Stimulated activated CD8-positive, alpha-beta memory T cell treated with anti-CD3 and anti-CD28 coated beads, Interleukin-7, amount 100 ng/mL, for 48 hours (primary cell): ENCODE measurements at places on chromosomes 1 and 21.
A peak's percentile ranks its signal among the peaks of the same experiment; 100 is the strongest.

- DNase-seq = no peak
Observed at GRCh38 chr1:221117548-221117951, 238.3 kb downstream of the HLX start.

- DNase-seq = no peak
Observed at GRCh38 chr1:62012836-62013235, 181.8 kb upstream of the L1TD1 start.

DNA sequence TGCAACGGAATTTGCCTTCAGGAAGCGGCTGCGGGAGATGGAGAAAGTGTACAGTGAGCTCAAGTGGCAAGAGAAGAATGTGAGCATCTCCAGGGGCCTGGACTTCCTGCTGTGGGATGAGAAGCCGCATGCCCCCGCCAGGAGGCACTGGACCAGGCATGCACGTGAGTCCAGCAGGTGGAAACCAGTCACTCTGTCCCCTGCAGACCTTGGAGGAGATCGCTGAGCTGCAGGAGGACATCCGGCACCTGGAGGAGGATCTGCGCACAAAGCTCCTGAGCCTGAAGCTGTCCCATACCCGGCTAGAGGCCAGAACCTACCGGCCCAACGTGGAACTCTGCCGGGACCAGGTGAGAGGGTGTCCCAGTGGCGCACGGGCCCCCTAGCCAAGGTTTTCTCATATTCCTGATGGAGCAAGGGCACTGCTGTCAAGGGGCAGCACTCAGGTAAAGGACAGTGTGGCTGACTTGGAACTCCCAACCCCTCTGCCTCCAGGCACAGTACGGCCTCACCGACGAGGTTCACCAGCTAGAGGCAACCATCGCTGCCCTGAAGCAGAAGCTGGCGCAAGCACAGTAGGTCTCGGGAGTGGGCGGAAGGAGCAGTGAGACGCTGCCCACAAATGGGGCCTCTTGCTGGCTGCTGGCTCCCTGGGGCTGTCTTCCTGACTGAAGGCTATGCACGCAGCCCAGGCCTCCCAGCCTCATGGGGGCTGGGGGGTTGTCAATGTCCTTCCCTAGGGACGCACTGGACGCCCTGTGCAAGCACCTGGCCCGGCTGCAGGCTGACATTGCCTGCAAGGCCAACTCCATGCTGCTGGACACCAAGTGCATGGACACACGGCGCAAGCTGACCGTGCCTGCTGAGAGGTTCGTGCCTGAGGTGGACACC lies 1.2 kb upstream of the ADPRS start:
- no peak for DNase-seq

DNA sequence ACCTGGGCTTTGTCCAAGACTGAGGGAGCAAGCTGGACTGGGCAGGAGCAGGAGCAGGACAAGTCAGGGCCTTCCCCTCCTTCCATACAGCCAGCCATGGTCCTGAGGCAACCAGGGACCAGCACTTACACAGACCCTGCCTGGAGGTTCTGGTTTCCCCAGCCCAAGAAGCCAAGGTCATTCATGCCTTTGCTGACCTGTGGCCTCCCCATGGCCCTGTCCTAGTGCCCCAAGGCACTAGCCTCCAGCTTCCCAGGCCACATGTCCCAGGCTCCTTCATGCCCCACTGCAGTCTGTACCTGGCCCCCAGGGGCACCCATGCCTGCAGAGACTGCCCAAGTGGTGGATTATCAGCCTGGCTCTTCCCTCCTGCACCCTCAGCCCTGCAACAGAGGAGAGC lies 243.9 kb downstream of the TOMM20 start:
- DNase-seq = no peak

- peak; percentile 26 for DNase-seq
Observed at GRCh38 chr1:201709564-201710295, 119.2 kb upstream of the IPO9 start.
